Articular chondrocyte of knee joint (primary cell): ENCODE measurements at places on chromosomes 4 and X. TPM values are rescaled to one million over a fixed set of nuclear protein-coding genes. Genes with fewer than 3 reads are reported as not detected.

Gene TEX13A
- total RNA-seq = not detected in 2 replicates

Gene CXCL5
- 0.26 and 0.32 TPM in 2 replicates for total RNA-seq

Gene PRPS1
- 31.4 and 33.8 TPM in 2 replicates for total RNA-seq

Gene MAOA
- total RNA-seq = 6.1 and 7.6 TPM in 2 replicates

Gene ARAP2
- total RNA-seq = 7.3 and 10.6 TPM in 2 replicates

Gene CFAP47
- under 0.01 TPM in 1 of 2 replicates, not detected in the other for total RNA-seq

Gene METAP1
- total RNA-seq = 39.5 and 45.9 TPM in 2 replicates

Gene HSFX3
- total RNA-seq = not detected in 2 replicates

Gene SPP1
- 0.32 and 0.39 TPM in 2 replicates for total RNA-seq

Gene CTSO
- 28.4 and 31.1 TPM in 2 replicates for total RNA-seq

Gene ADH1B
- total RNA-seq = 2.4 and 3.2 TPM in 2 replicates

Gene GPRIN3
- 0.22 and 0.26 TPM in 2 replicates for total RNA-seq

Gene TAF7L
- 0.22 and 0.26 TPM in 2 replicates for total RNA-seq

Gene GCNA
- total RNA-seq = 2.6 and 2.9 TPM in 2 replicates

Gene MAGEA8
- total RNA-seq = not detected in 2 replicates

Gene PRKG2
- 0.26 and 0.65 TPM in 2 replicates for total RNA-seq

Gene ITM2A
- 3.4 and 6.3 TPM in 2 replicates for total RNA-seq

Gene ACSL1
- total RNA-seq = 27.0 and 31.5 TPM in 2 replicates

Gene EFHC2
- 2.0 and 2.6 TPM in 2 replicates for total RNA-seq

Gene CA5B
- total RNA-seq = 25.2 and 55.1 TPM in 2 replicates

Gene AMER1
- 3.0 and 3.3 TPM in 2 replicates for total RNA-seq

Gene KIAA1210
- not detected in 2 replicates for total RNA-seq

Gene SLC35A2
- total RNA-seq = 15.5 and 17.4 TPM in 2 replicates

Gene ASB9
- 0.39 and 1.4 TPM in 2 replicates for total RNA-seq

Gene SPANXN2
- total RNA-seq = not detected in 2 replicates

Gene PPEF2
- not detected in 2 replicates for total RNA-seq

Gene SMR3B
- total RNA-seq = not detected in 2 replicates

Gene MBNL3
- total RNA-seq = 8.0 and 12.9 TPM in 2 replicates

Gene NDP
- total RNA-seq = 2.2 and 3.7 TPM in 2 replicates

Gene IL3RA
- total RNA-seq = 0.13 and 0.76 TPM in 2 replicates

Gene WDFY3
- 89.0 and 96.1 TPM in 2 replicates for total RNA-seq

Gene LONRF3
- 0.86 and 0.91 TPM in 2 replicates for total RNA-seq

Gene PAGE1
- not detected in 2 replicates for total RNA-seq

Gene ZNF732
- total RNA-seq = 0.78 and 1.4 TPM in 2 replicates

Gene GATA1
- total RNA-seq = not detected in 2 replicates

Gene LRPAP1
- 98.2 and 100 TPM in 2 replicates for total RNA-seq

Gene USP17L5
- total RNA-seq = not detected in 2 replicates

Gene PAGE2B
- total RNA-seq = not detected in 2 replicates

Gene DCAF12L1
- not detected in 2 replicates for total RNA-seq

Gene PRRG1
- 20.5 and 21.4 TPM in 2 replicates for total RNA-seq
